Aorta (tissue), 5 donors: ENCODE measurements at places on chromosomes 6 and 20. TPM values are rescaled to one million over a fixed set of nuclear protein-coding genes. Genes with fewer than 3 reads are reported as not detected.

Gene BPIFB2
- polyA plus RNA-seq, result not detected

Gene MAP1LC3A
- polyA plus RNA-seq, result 92.9 TPM

Gene SENP6
- 61.6 TPM for polyA plus RNA-seq

Gene SLC4A11
- polyA plus RNA-seq, result 0.23 TPM

DNA sequence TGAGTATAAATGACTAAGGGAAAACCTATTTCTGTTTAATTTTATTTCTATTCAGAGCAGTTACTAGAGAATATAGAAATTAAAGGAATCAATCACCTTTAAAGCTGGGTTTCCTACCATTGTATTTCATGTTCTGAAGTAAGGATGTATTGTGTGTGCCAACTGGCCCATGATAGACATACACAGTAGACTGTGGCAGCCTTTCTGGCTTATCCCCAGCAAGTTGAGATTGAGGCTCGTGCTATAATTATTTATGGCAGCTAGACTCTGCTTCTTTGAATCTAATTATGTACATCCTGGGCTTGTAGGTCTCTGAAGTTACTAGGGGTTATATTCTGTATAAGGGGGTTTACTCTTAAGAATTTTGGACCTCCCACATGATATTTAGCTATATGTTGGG, 44.4 kb downstream of the ZNF292 start:
- H3K27ac ChIP-seq, result no peak overlapping the region
- no peaks in the 10 kb centered on the region for H3K27me3 ChIP-seq
- DNase-seq, result no peak
- no peaks in the 10 kb centered on the region for H3K36me3 ChIP-seq

- H3K27ac ChIP-seq, result no peak overlapping the region
- no peak overlapping the region for H3K4me3 ChIP-seq
- no peaks in the 10 kb centered on the region for H3K36me3 ChIP-seq
- no peak for DNase-seq
- no peaks in the 10 kb centered on the region for H3K27me3 ChIP-seq
- no peaks in the 10 kb centered on the region for H3K4me1 ChIP-seq
Observed at GRCh38 chr20:23212011-23212410, 125.9 kb upstream of the CD93 start.

DNA sequence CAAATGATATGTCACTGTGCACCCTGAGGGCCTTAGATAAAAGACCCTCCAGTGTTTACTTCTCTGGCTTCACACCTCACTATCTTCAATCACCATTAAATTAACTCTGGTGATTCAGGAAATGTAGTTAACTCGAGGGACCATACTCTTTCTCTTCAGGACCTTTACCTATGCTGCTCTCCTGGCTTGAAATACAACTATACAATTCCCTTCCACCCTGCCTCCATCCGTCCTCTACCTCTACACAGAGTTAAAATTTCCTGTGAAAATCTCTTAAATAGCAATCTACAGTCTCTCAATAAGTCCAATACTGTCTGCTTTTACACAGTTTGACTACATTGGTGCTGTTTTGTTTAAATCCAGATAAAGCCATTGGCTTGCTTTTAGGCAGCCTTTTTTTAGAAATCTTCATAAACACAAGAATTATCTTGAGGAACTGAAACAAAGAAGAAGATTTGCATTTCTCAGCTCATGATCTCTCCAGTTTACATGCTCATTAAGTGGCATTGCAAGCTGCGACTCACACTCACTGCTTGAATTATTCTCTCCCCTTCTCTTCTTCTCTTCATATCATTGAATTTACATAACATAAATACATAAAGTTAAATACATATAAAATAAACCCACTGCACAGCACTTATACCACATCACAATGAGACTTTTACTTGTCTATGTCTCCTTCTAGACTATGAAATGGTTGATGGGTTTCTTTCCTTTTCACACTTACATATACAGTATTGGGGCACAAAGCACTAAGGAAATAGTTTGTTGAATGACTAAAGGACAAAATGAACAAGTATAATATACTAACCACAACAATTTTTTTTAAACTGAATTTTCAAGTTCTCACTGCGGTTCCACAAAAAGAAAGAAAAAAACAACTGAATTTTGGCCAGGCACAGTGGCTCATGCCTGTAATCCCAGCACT, 239.0 kb upstream of the KCNQ5 start:
- peaks cover 1% of the 10 kb centered on the region for H3K27me3 ChIP-seq
- peaks cover 2% of the 10 kb centered on the region for H3K36me3 ChIP-seq
- DNase-seq, result no peak
- no peaks in the 10 kb centered on the region for H3K4me1 ChIP-seq
- H3K4me3 ChIP-seq, result no peak overlapping the region

GRCh38 chr6:75171567-75171966, 34.3 kb downstream of the COL12A1 start:
- no peak for DNase-seq
- H3K4me3 ChIP-seq, result no peak overlapping the region
- H3K4me1 ChIP-seq, result no peaks in the 10 kb centered on the region
- H3K27ac ChIP-seq, result no peak overlapping the region
- H3K36me3 ChIP-seq, result peaks cover 2% of the 10 kb centered on the region

- no peak overlapping the region for H3K4me3 ChIP-seq
- H3K27ac ChIP-seq, result no peak overlapping the region
- no peak for DNase-seq
- no peaks in the 10 kb centered on the region for H3K4me1 ChIP-seq
- H3K27me3 ChIP-seq, result no peaks in the 10 kb centered on the region
Observed at GRCh38 chr6:106825156-106825555, 149.4 kb downstream of the CD24 start.
